H1 (cell line): ENCODE measurements at places on chromosomes 16 and 17. TPM values are rescaled to one million over a fixed set of nuclear protein-coding genes. Genes with fewer than 3 reads are reported as not detected.

NPIPA2 gene
- 16.8 and 17.8 TPM in 2 replicates for total RNA-seq

CSHL1 gene
- not detected in 2 replicates for total RNA-seq

EPX gene
- not detected in 2 replicates for total RNA-seq

TOM1L1 gene
- 57.1 and 60.8 TPM in 2 replicates for total RNA-seq

GRCh38 chr17:70855401-70856054, 686.2 kb downstream of the KCNJ2 start:
- no peak for DNase-seq

GRCh38 chr17:41383690-41384089, 1.6 kb upstream of the KRT34 start:
- DNase-seq, result no peak

GRCh38 chr16:15511759-15512487, 77.5 kb downstream of the BMERB1 start:
- DNase-seq, result no peak
